ENCODE measurements at places on chromosomes 7 and 10. TPM values are rescaled to one million over a fixed set of nuclear protein-coding genes. Genes with fewer than 3 reads are reported as not detected.

The CALY gene
- not detected for total RNA-seq

The FANK1 gene
- total RNA-seq: 30.2 TPM

The ANKRD61 gene
- not detected for total RNA-seq

The ZSCAN25 gene
- 21.0 TPM for total RNA-seq

The FGFR2 gene
- 16.1 TPM for total RNA-seq

The DKK1 gene
- total RNA-seq: 40.0 TPM

The OSBPL3 gene
- total RNA-seq: 44.7 TPM

The EMX2 gene
- total RNA-seq: not detected

The GIMAP7 gene
- total RNA-seq: not detected

The NPFFR1 gene
- total RNA-seq: not detected

The SPDYE11 gene
- not detected for total RNA-seq

The ANKRD7 gene
- 0.79 TPM for total RNA-seq

The CALD1 gene
- 316 TPM for total RNA-seq

The SH2D4B gene
- 0.22 TPM for total RNA-seq

The SDK1 gene
- 1.6 TPM for total RNA-seq

The GRIFIN gene
- total RNA-seq: not detected

The FRAT1 gene
- total RNA-seq: 3.5 TPM

The CRHR2 gene
- not detected for total RNA-seq

The AKR1C4 gene
- not detected for total RNA-seq

The IDE gene
- 14.5 TPM for total RNA-seq

The HERC4 gene
- 65.5 TPM for total RNA-seq

The UCN3 gene
- total RNA-seq: not detected

The LRRC17 gene
- total RNA-seq: 148 TPM

The ABCC2 gene
- total RNA-seq: 3.9 TPM

The CTNNA3 gene
- total RNA-seq: under 0.01 TPM
